Activated CD4-positive, CD25-positive, alpha-beta regulatory T cell (primary cell): ENCODE measurements at places on chromosomes 3 and 15.

DNA sequence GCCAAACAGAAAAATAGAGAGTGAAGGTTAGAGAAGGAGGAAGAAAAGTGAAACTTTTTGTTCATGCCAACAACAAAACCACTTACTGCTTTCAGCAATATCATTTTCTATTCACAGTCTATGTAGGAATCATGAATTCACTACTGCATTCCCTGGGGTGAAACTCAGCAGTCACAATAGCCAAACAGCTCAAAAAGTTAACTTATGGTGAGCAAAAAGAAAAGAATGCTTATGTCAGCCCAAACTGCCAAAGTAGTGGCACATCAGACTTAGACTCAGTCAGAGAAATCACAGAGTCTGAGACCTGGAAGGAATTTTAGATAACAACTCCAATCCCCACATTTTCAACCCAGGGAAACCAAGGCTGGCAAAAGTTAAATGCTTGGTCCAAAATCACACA, 238.7 kb upstream of the TMCO5A start:
- no peak for DNase-seq

GRCh38 chr3:49351521-49352011, 6.6 kb downstream of the GPX1 start:
- DNase-seq, result no peak

GRCh38 chr3:52404391-52404790, 40.5 kb downstream of the SEMA3G start:
- DNase-seq, result no peak

DNA sequence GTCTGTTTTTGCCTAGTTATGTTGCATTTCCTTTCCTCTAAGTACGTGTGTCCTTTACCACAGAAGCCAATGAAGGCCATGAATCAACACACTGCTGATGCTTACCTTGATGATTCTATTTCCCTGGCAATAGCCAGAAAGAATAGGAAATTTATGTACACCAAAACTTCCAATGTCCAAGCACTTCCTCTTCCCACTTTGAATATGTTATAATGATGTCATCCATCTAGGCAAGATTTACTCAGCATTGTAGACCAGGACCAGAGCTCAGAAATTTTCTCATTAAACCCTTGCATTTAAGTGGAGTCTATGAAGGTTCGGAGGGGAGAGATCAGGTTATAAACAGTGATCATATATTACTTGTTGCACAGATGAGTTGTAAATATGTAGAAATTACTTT, 126.0 kb downstream of the THRB start:
- no peak for DNase-seq

- DNase-seq, result no peak
These were observed 15.8 kb downstream of the SCG5 start for GRCh38 chr15:32657198-32657883.

DNA sequence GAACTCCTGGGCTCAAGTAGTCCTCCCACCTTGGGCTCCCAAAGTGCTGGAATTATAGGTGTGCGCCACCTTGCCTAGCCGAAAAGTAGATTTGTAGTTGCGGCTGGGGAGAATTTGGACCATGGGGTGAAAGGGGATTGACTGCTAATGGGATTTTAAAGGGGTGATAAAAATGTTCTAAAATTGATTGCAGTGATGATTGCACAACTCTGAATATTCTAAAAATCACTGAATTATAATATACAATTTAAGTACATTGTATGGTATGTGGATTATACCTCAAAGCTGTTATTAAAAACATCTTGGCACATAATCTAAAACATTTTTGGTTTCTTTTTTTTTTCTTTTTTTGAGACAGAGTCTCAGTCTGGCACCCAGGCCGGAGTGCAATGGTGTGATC, 3.9 kb downstream of the PRC1 start:
- DNase-seq, result no peak

DNA sequence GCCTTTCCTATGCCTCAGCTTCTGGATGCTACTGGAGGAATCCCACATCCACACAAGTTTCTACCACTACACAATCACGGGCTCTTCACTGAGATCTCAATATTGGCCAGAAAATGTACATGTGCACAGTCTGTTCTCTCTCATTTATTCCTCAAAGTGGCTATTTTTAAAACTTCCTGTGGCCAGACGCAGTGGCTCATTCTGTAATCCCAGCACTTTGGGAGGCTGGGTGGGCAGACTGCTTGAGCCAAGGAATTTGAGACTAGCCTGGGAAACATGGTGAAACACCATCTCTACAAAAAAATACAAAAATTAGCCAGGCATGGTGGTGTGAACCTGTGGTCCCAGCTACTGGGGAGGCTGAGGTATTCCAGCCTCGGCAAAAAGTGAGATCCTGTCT, 91.4 kb upstream of the PRTG start:
- DNase-seq, result no peak
